Muscle of leg (tissue), 16 donors: ENCODE measurements at places on chromosomes 2 and 18.

DNA sequence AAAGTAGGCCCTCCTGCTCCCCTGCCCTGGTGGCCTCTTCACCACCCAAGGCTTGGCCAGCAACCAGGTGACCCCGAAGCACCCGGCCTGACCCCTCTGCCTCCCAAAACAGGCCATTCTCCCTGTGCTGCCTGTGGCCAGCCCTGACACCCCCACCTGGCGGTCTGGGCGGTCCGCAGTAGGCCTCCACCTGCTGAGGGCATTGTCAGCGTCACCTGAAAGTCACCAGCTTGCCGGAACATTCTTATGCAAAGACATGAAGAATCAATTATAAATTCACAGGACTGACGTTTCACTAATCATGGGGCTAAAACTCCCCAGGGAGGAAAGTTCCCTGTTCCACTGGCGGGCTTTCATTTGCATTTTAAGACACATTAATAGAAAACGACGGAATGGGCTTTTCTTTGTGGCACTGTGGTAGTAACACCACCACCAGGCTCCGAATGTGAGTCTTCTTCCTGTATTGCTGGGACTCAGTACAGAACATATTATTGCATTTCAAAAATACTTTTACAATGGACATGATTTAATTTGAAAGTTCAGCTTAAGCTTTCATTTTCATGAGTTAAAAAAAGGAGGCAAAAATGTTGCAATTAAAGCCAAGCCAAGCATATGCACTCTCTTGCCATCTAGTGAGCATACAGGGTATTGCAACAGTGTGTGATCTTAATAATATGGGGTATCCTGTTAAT lies 57.4 kb downstream of the ADI1 start:
- DNase-seq = peak; percentile 72

GRCh38 chr2:101993772-101994171 lies 2.0 kb downstream of the IL1R2 start:
- DNase-seq = no peak

- DNase-seq = no peak
Measured at GRCh38 chr18:37441821-37442220, 123.8 kb downstream of the CELF4 start.

- DNase-seq = no peak
Measured at GRCh38 chr2:99819766-99820165, 322.6 kb downstream of the AFF3 start.

- DNase-seq = no peak
Measured at GRCh38 chr2:217055624-217056023, 195.8 kb upstream of the TNP1 start.

GRCh38 chr2:30362468-30363081 lies 84.5 kb upstream of the LCLAT1 start:
- DNase-seq = peak; percentile 58

DNA sequence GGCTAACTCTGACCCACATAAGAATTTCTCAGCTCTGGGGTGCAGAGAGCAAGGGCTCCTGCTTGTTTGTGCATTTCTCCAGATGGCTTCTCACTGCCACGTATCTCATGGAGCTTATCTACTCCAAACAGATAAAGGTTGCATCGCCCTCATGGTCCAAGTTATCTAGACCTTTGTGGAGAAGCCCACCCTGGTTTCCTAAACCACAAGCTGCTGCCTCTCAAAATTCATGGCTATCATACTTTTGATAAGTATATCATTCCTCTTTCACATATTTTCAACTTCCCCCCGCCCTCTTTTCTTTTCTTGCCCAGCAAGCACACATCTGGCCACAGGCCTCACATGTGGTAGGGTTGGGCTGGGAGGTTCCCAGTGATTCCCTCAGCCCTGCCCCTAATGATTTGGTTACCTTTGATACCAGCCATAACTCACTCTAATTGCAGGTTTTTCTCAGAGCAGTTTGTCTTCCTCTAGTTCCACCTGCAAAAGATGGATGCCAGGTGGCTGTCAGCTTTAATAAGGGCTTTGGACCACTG lies 146.0 kb downstream of the RHBDD1 start:
- no peak for DNase-seq

GRCh38 chr2:8587920-8588830 lies 93.7 kb upstream of the ID2 start:
- no peak for DNase-seq

DNA sequence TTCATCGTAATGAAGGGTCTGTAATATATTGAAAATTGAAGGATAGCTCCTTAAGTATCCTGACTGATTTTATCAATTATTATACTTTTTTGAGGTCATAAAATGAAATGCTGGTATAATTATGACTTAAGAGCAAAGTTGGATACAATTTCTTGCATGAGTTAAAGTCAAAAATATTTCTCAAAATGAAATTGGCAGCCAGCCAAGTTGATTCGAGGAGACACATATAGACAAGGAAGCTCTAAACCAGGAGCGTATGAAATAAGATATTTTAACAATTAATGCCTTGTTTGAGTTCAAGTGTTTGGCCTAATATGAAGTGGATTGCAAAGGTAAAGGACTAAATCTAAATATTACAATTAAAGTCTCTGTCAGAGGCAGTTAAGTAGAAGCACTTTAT lies 260.4 kb upstream of the DSEL start:
- peak; percentile 50 for DNase-seq

DNA sequence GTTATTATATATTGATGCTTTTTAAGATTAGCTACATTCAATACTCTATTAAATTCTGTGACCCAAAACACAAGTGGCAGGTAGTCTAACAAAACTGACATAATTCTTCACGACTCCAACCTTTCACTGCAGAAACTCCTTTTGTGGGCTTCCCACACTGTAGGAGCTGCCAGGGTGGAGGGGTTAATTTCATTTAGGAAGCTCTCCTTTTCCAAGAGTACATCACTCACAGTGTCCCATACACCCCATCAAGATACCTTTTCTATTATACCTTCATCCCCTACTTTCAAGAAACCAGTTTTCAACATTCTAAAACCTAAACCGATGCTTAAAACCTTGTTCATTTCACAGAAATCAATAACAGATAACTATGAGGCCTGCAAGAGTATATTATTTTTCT lies 825 bp downstream of the THUMPD2 start:
- DNase-seq = peak; percentile 20

GRCh38 chr2:196413821-196414274 lies 225.7 kb upstream of the CCDC150 start:
- peak; percentile 71 for DNase-seq

- peak; percentile 71 for DNase-seq
Measured at GRCh38 chr2:181904022-181904632, 12.6 kb downstream of the ITPRID2 start.

GRCh38 chr2:200670751-200671150 lies 84.9 kb downstream of the AOX1 start:
- no peak for DNase-seq

DNA sequence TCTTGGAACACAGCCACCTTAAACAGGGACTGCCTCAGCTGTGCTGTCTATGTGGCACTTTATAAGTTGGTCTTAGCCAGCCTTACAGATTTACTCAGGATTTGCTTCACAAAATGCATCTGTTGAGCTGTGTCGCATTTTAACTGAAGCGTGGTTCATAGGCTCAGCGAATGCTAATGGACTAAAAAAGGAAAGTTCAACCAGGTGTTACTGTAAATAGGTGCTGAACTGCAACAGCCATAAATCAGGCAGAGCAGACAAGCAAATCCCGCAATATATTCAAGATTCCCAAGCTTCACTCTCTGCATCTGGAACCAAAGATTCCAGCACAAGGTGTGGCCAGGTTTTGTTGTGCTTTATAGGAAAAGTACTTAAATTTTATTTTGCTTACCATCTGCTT lies 130.0 kb downstream of the EPHA4 start:
- DNase-seq = no peak

GRCh38 chr2:176380341-176380740 lies 111.1 kb downstream of the MTX2 start:
- DNase-seq = no peak

GRCh38 chr18:79904357-79905147 lies 46.9 kb downstream of the SLC66A2 start:
- DNase-seq = peak; percentile 59

DNA sequence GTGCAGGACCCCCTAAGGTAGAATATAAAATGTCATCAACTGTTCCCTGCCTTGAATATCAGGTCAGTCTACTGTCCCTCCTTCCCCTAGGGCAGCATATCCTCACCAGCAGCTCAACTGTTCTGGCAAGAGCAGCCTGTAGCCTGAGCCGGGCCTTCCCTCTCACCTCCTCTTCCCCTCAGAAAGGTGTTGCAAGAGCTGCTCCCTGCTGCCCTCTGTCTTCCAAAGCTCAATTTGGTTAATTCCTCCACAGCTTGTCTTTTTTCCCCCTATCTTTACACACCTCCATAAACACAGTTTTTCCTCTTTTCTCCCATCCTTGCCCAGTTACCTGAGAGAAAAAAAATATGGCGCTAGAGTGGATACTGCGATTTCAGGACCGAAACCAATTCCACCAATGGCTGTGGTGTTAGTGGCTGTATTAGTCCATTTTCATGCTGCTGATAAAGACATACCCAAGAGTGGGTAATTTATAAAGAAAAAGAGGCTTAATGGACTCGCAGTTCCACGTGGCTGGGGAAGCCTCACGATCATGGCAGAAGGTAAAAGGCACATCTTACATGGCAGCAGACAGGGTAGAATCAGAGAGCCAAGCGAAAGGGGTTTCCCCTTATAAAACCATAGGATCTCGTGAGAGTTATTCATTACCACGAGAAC lies 184.7 kb downstream of the MREG start:
- DNase-seq = peak; percentile 53

DNA sequence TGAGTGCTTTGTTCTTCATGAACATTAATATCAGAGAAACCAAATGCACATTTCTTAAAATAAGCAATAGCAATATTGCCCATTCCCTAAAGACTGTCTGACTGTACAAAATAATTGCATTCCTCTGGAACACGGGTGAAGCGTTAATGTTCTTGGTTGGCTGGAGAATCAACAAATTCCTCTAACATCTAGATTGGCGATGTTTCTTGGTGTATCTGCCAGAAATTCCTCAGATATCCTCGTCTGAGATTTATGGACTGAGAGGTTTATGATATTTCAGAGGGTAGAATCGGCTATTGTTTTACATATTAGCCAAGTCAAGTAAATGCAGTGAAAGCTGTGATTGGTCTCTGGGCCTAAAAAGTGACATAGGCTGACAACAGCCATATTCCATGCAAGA lies 27.1 kb upstream of the SPTBN1 start:
- peak; percentile 89 for DNase-seq

DNA sequence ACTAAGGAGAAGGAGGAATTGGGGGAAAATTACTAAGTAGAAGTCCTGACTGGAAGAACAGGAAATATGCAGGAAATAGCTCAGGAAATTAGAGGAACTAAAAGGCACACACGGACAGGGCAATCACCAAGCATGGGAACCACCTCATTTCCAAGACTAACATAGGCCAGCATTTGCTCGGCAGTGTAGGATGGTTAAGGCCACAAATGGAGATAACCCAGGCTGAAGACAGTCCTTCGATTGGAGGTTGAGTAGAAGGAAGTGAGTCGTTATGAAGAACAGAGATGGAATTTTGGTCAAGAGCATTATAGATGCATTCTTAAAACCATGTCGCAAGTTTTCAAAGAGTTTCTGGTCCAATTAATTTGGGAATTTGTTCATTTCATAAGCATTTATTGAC lies 401.4 kb downstream of the ALK start:
- DNase-seq = no peak

- no peak for DNase-seq
Measured at GRCh38 chr2:162747021-162747420, 91.5 kb downstream of the KCNH7 start.

- DNase-seq = no peak
Measured at GRCh38 chr2:75054296-75054695, 95.9 kb downstream of the POLE4 start.
